ENCODE measurements at places on chromosomes 13 and 19.

GRCh38 chr13:102772042-102772425, 1.6 kb downstream of the TEX30 start:
- DNase-seq, result no peak

DNA sequence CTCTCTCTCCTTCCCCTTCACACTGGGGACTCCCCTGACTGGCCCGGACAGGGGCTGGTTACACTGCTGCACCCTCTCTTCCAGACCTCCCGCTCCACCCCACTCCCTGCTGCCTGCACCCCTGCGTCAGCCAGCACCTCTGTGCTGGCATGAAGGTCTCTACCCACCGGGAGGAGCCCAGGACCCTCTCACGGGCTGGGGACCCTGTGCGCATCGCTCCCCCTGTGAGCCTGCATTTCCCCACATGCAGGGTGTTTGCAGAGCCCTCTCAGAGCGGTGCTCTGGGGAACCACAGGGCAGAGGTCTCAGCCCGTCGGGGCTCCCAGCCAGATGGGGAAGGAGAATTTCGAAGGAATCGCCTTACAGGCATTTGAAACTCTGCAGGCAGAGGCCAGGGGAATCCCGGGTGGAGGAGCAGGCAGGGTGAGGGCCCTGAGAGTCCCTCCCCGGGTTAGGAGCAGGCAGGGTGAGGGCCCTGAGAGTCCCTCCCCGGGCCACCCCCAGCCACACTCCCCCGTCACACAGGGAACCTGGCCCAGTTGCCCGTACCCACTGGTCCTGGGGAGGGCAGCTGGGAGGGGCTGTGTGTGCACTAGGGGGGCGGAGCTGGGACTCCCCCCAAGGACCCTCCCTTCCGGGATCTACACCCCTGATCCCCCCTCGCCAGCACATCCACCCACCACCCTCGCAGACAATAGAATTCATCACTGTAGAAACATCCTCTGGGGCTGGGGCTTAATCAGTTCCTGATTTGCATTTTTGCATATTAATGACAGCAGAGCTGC, 16.3 kb upstream of the TCF3 start:
- DNase-seq, result no peak

DNA sequence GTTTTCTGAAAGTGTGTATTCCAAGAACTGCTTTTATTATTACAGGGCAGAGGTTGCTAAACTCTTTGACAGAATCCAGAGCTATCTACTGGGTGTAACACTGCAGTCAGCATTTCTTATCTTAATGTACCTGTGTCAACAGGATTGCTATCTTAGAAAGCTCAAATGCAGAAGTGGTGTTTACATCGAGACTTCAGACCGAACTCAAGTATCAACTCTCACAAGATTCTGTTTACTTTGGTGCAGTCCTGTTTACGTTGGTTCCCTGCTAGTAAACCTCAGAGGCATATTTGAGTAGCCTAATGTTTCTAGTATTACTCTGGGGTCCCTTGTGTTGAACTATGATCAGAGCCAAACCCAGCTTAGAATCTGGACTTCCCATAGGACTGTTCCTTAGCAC, 20.5 kb downstream of the SLC15A1 start:
- no peak for DNase-seq

DNA sequence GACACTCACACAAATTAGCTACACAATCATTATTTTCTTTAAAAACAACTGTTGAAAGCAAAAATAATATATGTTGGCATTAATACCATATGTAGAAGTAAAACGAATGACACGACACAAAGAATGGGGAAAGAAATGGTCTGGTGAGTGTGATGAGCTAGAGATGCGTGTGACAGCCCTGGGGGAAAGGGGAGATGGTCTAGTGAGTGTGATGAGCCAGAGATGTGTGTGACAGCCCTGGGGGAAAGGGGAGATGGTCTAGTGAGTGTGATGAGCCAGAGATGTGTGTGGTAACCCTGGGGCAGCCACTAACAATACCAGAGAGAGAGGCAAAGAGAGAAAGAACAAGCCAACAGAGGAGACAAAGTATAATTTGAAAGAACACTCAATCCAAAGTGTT, 22.3 kb upstream of the LAMP1 start:
- no peak for DNase-seq

DNA sequence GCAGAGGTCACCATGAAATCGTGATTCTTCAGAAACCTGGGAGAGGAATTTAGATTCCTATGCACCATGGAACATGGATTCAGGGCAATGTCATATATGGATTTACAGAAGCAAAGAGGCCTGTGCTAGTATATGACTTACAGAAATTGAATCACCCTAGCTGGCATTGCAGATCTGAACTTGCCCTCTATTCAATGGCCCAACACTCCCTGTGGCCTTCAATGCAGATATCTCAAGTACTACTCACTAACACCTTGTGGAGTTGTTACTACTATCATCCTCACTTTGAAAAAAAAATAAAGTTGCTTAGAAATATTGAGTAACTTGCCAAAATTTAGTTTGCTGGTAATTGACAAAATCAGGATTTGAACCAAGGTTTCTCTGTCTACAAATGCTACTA, 305.4 kb upstream of the SLITRK1 start:
- DNase-seq, result no peak

DNA sequence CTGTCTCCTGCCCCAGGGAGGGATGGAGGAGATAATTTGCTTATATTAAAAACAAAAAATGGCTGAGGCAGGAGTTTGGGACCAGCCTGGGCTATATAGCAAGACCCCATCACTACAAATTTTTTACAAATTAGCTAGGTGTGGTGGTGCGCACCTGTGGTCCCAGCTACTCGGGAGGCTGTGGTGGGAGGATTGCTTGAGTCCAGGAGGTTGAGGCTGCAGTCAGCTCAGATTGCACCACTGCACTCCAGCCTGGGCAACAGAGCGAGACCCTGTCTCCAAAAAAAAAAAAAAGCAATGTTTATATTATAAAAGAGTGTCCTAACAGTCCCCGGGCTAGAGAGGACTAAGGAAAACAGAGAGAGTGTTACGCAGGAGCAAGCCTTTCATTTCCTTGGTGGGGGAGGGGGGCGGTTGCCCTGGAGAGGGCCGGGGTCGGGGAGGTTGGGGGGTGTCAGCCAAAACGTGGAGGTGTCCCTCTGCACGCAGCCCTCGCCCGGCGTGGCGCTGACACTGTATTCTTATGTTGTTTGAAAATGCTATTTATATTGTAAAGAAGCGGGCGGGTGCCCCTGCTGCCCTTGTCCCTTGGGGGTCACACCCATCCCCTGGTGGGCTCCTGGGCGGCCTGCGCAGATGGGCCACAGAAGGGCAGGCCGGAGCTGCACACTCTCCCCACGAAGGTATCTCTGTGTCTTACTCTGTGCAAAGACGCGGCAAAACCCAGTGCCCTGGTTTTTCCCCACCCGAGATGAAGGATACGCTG, 184.0 kb downstream of the KDM4B start:
- no peak for DNase-seq

DNA sequence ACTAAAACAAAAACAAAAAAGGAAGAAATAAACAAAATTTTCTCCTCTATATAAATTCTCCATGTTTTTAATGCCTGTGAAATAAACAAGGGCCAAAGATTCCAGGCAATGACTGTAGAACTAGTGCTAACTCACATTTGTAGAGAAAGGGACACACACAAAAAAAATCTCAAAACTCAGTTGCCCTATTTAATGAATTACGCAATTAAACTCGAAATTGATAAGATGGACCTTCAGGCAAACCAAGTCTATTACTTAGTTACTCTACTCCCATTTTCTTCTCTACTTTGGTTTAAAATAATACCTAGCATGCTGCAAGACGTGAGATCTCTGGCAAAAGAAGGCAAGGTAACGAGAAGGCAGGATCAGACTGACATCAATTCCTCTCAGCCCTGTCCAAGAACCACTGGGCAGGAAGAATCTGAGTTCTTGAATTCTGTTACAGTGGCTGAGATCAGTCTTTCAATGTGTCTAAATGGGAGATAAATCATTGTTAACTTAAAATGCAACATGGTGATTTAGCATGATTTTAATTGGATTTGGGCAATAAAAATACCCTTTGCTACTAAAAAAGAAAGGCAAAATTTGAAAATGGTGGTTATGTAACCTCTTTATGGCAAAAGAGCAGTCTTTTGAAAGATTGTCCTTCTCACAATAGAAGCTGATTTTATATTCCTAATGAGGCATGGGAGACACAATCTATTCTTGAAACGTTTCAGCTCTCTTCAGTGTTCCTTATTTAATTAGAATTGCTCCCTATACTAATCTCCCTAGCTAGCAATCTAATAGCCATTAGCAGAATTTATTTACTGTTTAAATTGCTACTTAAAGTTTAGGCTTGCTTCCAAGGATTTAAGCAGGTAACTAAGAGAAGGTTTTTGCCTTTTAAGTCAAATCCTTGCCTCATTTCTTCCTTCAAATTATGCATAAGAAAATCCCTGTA, 25.9 kb downstream of the SPRY2 start:
- no peak for DNase-seq

DNA sequence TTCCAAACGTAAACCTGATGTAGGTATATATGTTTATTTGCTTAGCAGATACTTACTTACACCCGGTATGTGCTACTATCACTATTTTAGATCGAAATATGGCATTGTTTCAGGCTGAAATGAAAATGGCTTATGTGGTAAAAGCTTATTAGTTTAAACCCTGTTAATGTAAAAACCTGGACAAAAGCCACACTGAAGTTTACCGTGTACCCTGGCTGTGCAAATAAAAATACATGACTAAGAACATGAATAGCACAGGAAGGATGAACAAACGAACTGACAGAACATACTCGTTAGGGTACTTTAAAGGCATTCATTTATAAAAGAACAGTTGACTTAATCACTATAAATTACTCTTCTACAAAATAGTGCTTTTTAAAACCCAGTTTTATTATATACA, 6.6 kb downstream of the CLDN10 start:
- no peak for DNase-seq

DNA sequence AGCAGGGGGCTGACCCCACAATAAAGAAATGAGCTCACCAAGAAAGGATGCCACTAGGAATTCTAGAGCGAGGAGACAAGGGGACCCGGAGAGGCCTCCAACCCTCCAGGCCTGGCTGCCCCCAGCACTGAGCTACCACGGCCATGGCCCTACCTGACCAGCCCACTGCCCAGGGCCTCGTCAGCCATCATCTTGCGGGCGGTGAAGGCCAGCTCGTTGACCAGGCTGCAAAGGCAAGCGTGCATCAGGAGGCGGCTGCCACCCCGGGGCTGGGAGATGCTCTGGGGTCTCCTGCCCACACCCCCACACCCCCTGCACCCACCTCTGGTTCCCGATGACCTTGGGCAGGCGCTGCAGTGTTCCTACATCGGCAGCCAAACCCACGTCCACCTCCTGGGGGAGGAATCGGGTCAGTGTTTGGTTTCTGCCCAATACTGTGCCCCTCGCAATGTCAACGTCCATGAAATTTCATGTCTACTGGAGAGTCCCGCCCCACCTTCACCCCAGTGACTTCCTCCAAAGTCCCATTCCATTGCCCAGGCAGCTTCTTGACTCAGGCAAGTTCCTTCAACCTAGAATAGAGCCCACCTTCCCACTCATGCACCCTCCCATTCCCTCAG, 3.5 kb upstream of the LGALS4 start:
- DNase-seq, result no peak

GRCh38 chr13:102846261-102847015, 606 bp downstream of the ERCC5 start:
- DNase-seq, result peak; percentile 20

- DNase-seq, result no peak
Observed at GRCh38 chr13:78680115-78680561, 21.2 kb upstream of the OBI1 start.

DNA sequence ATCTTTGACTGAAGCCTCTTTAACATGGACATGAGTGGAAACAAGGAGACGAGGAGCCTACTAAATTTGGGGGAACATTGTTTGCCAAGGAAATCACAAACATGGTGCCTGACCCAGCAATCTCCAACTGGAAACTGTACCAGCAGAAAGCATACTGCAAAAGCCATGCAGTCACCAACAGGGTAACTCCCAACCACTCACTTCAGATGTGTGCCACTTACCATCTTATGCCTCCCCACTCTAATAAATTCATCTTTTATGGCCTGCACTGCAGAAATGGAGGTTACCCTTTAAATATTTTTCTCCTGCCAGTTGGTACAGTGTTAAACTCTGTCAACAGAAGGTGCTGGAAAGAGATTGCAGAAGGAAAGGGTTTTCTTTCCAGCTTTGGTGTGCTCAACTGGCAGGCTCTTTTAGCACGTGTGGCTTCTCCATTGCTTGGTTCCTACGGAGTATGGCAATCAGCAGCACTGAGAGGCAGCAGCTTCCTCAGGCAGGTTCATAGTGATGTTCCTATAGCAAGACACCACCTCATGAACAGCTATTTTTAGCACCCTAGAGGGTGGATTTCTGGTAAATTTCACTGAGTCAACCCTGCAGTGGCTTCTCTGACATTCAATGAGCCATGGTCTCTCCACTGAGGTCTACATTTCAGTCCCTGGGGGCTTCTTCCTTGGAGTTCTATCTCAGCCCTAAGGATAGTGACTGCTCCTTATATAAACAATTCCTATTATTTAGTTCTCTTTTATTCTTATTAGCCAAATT, 21.4 kb downstream of the MIR17HG start:
- no peak for DNase-seq

GRCh38 chr13:110431425-110432294, 124.6 kb downstream of the COL4A2 start:
- no peak for DNase-seq

GRCh38 chr13:53545340-53545941, 516.8 kb downstream of the OLFM4 start:
- DNase-seq, result no peak

- no peak for DNase-seq
Observed at GRCh38 chr13:49895826-49896225, 40.3 kb downstream of the SPRYD7 start.

DNA sequence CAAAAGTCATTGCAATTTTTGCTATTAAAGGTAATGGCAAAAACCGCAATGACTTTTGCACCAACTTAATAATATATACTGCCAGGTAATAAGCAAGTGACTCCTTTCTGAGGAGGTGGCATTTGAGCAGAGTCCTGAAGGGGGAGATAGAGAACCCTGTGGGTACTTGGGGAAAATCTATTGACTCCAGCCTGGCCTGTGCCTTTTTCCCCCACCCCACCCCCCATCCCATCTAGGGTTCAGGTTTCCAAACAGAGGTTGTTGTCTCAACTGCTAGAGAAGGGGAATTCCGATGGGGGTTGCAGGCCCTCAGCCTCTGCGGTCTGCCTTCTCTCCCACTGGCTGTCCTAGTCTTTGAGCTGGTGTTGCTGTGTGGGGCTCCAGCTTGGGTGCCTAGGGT, 11.5 kb downstream of the S1PR2 start:
- DNase-seq, result peak; percentile 25

- DNase-seq, result no peak
Observed at GRCh38 chr13:107480130-107480529, 735.2 kb downstream of the LIG4 start.

DNA sequence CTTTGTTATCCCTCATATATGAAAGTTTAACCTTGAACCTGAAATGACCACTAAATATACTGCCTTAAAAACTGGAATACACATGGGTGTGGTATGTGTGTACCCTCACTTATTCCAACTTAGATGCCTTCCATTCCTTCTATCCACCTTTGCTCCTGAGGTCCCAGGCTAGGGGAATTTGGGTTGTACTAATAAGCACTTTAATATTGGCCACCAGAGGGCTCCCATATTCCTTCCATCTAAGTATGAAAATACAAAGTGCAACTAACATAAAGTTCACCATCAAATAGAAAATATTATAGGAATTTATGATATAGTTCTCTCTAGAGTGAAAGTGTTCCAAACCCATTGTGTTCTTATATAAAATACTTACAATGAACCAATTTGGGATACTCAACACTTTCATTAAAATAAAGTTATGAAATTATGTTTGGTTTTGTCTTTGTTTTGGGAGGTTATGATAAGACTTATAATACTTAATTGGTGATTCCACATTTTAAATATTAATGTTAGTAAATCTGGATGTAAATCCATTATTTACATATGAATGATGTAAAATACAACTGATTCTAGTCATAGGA, 62.3 kb downstream of the ITGBL1 start:
- no peak for DNase-seq

- DNase-seq, result no peak
Observed at GRCh38 chr19:16530540-16531379, 11.5 kb downstream of the CHERP start.
